ENCODE measurements at places on chromosomes 7 and 10. TPM values are rescaled to one million over a fixed set of nuclear protein-coding genes. Genes with fewer than 3 reads are reported as not detected.

GATA3 gene
- 8.3 TPM for total RNA-seq

LYZL1 gene
- total RNA-seq = not detected

MAT1A gene
- not detected for total RNA-seq

DNA sequence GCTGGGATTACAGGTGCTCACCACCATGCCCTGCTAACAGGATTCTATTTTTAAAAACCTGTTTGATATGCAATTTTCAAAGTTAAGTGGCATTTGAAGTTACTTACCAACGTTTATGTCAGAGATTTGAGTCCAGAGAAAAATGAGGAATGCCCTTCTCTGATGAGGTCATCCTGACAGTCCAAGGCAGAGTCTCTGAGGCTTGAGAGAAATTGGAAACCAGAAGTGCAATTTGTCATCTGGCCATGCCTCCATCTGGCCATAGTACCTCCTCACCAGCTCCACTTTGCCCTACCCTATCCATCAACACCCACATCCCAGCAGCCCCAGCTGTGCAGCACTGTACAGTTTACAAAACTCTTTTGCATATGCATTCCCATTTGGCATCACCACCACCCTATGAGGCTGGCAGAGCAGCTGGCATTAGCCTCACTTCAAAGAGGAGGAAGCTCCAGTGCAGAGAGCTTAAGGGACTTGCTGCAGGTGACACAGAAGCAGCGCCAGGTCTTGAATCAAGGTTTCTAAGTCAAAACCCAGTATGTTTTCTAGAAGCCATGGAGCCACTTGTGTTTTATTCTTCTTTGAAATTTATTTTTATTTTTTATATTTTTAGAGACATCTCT is 54.5 kb upstream of the PDZD8 start:
- no peak for DNase-seq

- DNase-seq = no peak
Measured at GRCh38 chr10:131906269-131906639, 5.4 kb downstream of the PPP2R2D start.

- DNase-seq = no peak
Measured at GRCh38 chr10:44463511-44464121, 78.7 kb upstream of the CXCL12 start.

- peak; percentile 47 for DNase-seq
Measured at GRCh38 chr10:24642921-24643678, 80.6 kb downstream of the ARHGAP21 start.

DNA sequence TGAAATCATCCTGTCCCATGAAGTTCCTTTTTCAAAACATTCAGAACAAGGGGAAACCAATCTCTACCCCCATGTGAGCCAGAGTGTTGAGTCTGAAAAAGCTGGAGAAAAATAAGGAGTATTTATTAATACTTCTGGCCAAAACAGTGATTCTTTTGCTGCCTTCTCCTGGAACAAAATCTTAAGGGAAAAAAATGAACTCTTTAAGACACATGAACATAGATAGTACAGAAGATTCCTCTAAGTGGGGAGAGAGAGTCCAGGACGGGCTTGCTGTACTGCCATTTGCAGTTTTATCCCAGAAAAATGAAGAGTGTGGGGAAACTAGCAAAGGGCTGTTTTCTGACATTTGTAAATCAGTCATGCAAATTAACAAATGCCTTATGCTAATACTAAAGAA is 173.4 kb upstream of the CELF2 start:
- no peak for DNase-seq
